ENCODE measurements at places on chromosomes 5 and 9.
A peak's percentile ranks its signal among the peaks of the same experiment; 100 is the strongest.

DNA sequence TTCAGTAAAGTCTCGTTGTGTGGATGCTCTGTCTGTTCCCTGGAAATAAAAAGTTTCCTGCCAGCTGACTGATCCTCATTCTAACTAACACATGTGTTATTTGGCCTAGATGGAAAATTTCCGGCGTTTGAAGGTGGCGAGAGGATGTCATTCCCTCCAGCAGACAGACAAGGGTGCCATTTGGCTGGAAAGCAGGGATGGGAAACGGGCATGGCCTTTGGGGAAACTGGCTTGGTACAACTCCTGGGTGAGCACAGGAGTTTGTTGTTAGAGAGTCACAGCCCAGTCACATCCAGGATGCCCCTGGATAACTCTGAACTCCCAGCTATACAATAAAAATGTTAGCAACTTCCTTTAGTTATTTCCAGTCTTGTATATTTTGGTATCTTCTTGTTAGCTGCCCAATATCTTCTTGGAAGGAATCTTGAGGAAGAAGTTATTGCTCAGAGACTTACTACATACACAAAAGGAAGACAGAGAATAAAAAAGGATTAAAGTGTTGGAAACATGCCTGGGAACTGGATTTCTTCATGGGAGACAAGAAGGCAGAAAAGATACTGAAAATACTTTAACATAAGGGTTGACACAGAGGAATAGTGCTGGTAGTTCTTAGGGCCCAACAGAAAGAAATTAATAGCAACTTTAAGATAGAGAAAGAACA is 41.9 kb downstream of the TEK start:
- DNase-seq = no peak

DNA sequence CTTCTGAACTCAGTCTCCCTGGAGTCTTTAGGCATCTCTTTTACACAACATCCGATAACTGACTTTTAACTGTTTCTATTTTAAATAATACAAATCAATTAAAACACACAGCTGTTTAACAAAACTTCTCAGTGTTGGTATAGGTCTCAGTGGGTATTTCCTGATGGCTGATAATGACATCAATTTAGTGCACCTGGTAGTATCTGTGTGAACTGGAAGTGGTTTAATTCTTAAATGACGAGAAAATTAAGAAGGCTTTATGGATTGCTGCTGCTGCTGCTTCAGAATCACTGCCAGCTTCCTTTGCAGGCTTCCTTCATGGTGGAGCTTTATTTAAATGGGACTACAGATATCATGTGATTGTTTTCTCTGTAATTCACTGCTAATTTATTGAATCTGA is 92.3 kb downstream of the RPS23 start:
- no peak for DNase-seq

DNA sequence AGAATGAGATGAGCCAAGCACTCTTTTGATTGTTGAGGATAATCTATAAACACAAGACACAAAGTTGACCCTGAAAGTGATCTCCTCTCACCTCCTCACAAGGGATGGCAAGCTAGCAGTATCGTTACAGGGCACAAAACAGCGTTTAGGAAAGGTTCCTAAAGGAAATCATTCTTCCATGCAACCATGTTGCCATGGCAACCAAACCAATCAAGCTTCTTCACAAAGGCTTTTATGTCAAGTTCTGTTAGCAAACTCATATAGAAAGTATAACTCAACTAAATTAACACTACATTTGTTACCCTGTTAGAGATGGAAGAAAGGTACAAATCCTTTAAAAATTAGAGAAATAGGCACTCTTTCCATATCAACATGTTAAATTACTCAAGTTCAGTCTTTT is 1016.8 kb upstream of the DMAC1 start:
- no peak for DNase-seq

- peak; percentile 31 for DNase-seq
These were observed 139.2 kb upstream of the PALM2AKAP2 start for GRCh38 chr9:109640580-109641371.

DNA sequence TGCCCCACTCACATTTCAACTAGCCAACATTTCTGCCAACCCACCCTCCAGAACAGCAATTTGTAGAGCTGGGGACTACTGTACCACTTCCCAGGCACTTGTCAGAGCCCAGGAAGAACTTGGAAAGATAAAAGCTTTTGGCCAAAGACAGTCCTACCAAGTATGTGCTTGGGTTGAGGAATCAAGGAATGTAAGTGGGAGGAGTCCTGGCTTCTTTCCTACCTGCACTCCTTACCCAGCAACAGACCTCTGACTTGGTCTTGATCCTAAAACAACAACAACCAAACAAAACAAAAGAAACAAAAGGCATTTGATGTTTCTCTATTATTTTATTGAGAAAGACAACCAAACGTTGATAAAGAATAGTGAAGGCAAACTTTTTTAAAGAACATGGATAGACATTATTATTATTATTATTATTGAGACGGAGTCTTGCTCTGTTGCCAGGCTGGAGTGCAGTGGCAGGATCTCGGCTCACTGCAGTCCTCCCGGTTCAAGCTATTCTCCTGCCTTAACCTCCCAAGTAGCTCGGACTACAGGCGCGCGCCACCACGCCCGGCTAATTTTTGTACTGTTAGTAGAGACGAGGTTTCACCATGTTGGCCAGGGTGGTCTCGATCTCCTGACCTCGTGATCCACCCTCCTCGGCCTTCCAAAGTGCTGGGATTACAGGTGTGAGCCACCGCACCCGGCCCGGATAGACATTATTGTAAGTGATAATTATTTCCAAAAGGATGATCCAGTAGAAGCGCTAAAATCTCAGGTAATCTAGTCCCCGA is 33.5 kb downstream of the ANXA2R start:
- no peak for DNase-seq

- no peak for DNase-seq
These were observed 93.4 kb upstream of the ITGA2 start for GRCh38 chr5:52895572-52896413.

DNA sequence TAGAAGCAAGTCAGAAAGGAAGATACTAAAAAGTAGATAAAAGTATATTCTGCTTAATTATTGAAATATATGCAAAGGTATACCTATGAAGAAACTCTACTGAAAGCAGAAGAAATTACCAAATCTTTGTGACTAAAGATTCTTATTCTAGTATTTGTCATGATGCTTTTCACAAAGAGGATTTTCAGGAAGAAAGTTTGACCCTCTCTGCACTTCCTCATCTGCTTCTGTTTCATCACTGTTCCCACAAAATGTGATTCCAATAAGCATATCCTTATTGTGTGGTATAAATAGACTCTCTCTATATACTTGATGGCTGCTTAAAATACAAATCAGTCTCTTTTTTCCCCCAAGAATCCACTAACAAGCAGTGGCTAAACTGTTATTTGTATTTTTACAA is 2139.6 kb upstream of the ACO1 start:
- DNase-seq = no peak

GRCh38 chr5:133129289-133129688 is 77.5 kb downstream of the HSPA4 start:
- DNase-seq = no peak

GRCh38 chr5:174315871-174316270 is 270.4 kb downstream of the NSG2 start:
- DNase-seq = no peak

GRCh38 chr5:144390133-144390532 is 219.5 kb downstream of the KCTD16 start:
- DNase-seq = peak; percentile 9

DNA sequence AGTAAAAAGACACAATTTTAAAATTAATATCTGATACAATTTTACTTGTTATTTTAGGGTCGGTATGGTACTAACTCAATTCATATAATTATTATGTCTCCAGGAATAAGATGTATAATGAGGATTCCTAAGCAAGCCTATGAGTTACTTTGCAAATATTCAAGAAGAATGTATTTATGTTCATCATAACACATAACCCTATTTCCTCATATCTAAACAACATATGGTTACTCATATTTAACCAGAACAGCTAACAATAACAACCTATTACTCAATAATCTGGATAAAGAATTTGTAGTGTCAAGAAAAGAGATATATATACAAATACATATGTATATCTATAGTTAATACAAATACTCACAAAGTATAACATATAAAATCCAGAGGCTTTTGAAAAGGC is 285.9 kb downstream of the ARL15 start:
- DNase-seq = no peak

DNA sequence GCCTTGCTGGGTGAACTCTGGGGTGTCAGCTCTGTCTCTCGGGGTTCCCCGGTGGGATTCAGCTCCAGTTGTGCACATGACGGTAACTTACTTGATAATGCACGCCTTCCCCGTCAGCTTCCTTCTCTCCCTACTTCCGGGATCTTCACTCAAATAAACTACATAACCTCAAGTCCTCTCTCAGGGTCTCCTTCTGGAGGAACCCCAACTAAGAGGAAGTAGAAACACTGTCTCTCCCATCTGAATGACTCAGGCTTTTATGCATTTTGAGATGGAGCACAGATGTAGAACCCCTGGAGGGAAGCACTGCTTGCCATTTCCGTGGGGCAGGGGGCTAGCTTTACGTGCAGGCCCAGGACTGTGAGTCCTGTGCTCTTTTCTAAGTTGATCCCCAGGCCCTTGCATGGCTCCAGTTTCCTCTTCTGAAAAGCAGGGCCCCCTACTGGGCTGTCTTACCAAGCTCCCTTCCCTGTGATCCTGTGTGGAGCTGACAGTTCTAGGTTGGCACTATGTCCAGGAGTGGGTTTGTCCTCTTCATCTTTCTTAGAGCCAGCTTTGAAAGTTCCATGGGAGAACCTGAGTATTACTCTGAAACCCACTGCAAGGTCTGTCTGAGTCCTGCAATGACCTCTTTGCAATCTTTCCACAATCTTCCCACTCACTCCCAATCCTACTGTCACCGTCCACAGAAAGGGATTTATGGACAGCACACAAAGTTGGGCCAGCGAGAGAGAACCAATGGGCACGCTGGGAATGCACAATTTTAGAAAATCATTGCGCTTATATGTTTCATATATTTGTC is 17.7 kb downstream of the S1PR3 start:
- no peak for DNase-seq

GRCh38 chr9:12708562-12709298 is 15.5 kb downstream of the TYRP1 start:
- DNase-seq = no peak

DNA sequence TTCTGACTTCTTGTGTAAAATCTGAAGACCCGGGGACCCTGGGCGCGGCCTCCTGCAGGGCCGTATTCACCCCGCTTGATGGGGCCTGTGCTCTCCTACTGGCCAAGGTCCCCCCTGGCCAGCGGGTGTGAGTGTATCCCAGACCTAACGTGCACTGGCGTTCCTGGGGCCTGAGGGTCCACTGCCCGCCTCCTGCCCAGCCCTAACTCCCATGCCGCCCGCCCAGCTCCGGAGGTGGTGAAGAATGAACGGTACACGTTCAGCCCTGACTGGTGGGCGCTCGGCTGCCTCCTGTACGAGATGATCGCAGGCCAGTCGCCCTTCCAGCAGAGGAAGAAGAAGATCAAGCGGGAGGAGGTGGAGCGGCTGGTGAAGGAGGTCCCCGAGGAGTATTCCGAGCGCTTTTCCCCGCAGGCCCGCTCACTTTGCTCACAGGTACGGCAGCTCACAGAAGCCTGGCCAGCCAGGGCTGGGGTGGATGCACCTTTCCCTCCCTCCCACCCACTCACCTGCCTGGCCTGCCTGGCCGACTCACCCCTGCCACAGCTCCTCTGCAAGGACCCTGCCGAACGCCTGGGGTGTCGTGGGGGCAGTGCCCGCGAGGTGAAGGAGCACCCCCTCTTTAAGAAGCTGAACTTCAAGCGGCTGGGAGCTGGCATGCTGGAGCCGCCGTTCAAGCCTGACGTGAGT is 9.5 kb downstream of the GRK6 start:
- DNase-seq = no peak

- DNase-seq = no peak
These were observed 377.9 kb downstream of the ENC1 start for GRCh38 chr5:74262544-74263207.

GRCh38 chr9:4042231-4042630 is 257.6 kb downstream of the GLIS3 start:
- no peak for DNase-seq

- DNase-seq = no peak
These were observed 93.7 kb downstream of the LHX2 start for GRCh38 chr9:124105266-124105665.

GRCh38 chr9:137095664-137096517 is 9.1 kb downstream of the MAN1B1 start:
- DNase-seq = no peak

GRCh38 chr5:57716661-57717060 is 234.1 kb upstream of the ACTBL2 start:
- no peak for DNase-seq

DNA sequence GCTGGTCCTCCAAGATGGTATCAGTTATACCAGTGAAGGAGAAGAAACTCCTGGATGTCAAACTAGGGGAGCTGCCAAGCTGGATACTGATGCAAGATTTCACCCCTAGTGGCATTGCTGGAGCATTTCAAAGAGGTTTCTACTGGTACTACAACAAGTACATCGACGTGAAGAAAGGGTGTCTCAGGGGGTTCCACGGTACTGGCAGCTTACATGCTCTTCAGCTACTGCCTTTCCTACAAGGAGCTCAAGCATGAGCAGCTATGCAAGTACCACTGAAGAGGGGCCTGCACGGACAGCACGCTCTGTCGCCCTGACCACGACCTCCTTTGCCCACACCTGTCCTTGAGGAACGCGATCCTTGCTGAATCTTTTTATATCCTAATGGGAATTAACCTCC is 19.5 kb downstream of the ACTL7B start:
- no peak for DNase-seq

GRCh38 chr5:172641359-172642050 is 442 bp downstream of the NEURL1B start:
- DNase-seq = no peak

GRCh38 chr5:110031402-110032140 is 341.8 kb downstream of the MAN2A1 start:
- no peak for DNase-seq

- no peak for DNase-seq
These were observed 1.6 kb upstream of the UBAC1 start for GRCh38 chr9:135962696-135963307.

DNA sequence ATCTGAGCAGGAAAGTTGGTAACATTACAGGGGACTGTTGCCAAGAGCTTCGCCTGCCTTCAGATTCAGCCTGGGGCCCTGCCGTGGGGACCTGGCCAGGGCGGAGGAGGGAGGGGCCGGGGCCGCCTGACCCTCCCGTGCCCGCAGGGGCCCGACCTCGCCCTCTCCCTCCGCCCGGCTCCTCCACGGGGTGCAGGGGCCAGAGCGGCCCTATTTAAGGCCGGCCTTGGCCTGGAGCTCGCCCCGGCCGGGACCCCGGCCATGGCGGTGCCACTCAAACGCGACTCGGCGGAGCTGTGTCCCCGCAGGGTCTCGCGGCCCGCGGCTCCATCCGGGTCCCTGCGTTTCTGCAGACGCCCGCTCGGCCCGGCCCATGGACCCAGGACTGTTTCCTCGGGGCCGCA is 757 bp downstream of the TMEM250 start:
- no peak for DNase-seq

DNA sequence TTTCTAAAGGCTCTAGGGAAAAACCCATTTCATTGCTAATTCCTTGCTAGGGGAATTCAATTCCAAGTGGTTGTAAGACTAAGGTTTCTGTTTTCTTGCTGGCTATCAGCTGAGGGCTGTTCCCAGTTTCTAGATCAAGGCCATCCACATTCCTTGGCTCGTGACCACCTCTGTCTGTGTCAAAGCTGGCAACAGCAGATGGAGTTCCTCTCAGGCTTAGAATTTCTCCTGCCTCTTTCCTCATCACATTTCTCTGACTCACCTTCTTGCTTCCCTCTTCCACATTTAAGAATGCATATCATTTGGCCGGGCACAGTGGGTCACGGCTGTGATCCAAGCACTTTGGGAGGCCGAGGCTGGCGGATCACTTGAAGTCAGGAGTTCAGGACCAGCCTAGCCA is 19.0 kb downstream of the DAB2IP start:
- no peak for DNase-seq
